ENCODE measurements at places on chromosomes 16 and 17.

GRCh38 chr17:15169676-15170075 is 95.5 kb downstream of the PMP22 start:
- no peaks in the 10 kb centered on the region for H3K4me1 ChIP-seq
- DNase-seq: no peak
- no peak overlapping the region for H3K27ac ChIP-seq
- no peaks in the 10 kb centered on the region for H3K36me3 ChIP-seq
- H3K4me3 ChIP-seq: no peak overlapping the region

- no peaks in the 10 kb centered on the region for H3K36me3 ChIP-seq
- DNase-seq: no peak
- H3K4me3 ChIP-seq: no peak overlapping the region
- no peaks in the 10 kb centered on the region for H3K4me1 ChIP-seq
Measured at GRCh38 chr16:67115639-67116038, 5.9 kb downstream of the PHAF1 start.

- no peak for DNase-seq
- H3K27ac ChIP-seq: no peak overlapping the region
Measured at GRCh38 chr16:77850636-77851333, 62.4 kb downstream of the VAT1L start.

- no peak for DNase-seq
- no peaks in the 10 kb centered on the region for H3K36me3 ChIP-seq
- H3K4me3 ChIP-seq: no peak overlapping the region
- H3K27ac ChIP-seq: no peak overlapping the region
- H3K4me1 ChIP-seq: no peaks in the 10 kb centered on the region
Measured at GRCh38 chr17:76911299-76912017, 43.3 kb downstream of the MGAT5B start.

- H3K27ac ChIP-seq: no peak overlapping the region
- H3K27me3 ChIP-seq: no peaks in the 10 kb centered on the region
- peaks cover 27% of the 10 kb centered on the region for H3K4me1 ChIP-seq
- H3K4me3 ChIP-seq: no peak overlapping the region
Measured at GRCh38 chr16:11734025-11734652, 8.5 kb downstream of the TXNDC11 start.

DNA sequence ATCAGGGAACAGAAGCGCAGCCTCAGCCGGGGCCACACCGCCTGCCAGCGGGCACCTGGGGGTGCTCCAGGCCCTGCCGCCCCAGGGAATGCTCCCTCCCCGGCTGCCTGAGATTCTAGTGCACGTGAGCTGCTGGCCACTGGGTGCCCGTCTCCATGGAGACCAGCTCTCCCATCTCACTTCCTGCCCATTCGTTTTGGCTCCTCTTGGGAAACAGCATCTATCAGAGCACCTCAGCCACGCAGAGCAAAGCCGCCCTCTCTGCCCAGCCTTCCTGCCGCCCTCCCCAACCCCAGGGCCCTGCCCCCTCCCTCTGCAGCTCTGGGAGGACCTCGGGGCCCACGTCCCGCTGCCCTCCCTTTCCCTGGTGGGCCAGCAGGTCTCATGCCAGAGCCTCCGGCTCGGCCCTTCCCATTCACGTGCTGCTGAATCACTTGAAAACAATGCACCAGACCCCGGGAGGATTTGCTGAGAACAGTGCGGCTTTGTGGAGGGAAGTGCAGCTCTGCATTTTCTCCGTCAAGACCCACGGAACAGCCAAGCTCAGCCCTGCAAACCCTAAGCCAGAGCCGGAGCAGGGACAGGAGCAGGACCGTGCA is 19.4 kb downstream of the CEP295NL start:
- no peaks in the 10 kb centered on the region for H3K36me3 ChIP-seq
- peak; percentile 60 for DNase-seq
- H3K4me3 ChIP-seq: no peak overlapping the region
- peaks cover 18% of the 10 kb centered on the region for H3K4me1 ChIP-seq

DNA sequence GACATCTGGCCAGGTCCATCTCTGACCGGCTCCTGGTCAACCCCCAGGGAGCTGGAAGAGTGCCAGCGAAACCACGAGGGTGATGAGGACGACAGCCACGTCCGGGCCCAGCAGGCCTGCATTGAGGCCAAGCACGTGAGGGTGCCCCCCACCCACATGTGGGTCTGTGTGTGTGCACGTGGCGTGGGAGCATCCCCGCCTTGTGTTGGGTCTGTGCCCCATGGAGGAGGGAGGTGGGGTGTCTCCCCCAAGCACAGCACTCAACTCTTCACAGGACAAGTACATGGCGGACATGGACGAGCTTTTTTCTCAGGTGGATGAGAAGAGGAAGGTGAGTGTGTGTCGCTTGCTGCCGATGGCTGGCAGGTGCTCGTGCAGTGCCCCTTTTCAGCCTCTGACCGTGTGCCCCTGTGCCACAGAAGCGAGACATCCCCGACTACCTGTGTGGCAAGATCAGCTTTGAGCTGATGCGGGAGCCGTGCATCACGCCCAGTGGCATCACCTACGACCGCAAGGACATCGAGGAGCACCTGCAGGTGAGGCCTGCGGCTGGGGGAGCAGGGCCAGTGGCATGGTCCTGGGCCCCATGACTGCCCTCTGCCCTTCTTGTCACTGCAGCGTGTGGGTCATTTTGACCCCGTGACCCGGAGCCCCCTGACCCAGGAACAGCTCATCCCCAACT is 1.7 kb downstream of the STUB1 start:
- H3K27me3 ChIP-seq: no peaks in the 10 kb centered on the region
- no peak for DNase-seq
- peaks cover 29% of the 10 kb centered on the region for H3K36me3 ChIP-seq

DNA sequence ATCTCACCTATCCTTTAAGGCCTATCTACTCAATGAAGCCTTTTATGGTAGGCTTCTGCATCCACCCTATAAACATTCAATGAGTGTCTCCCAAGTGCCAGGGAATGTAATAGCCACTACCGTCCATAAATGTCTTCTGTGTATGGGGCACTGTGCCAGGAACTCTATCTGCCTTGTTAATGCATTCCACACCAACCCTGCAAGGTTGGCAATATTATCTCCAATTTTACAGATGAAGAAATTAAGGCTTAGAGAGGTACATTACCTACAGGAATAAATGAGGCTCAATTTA is 20.0 kb downstream of the MAP3K14 start:
- H3K4me1 ChIP-seq: peaks cover 43% of the 10 kb centered on the region
- no peak overlapping the region for H3K4me3 ChIP-seq
- no peaks in the 10 kb centered on the region for H3K27me3 ChIP-seq
- H3K27ac ChIP-seq: no peak overlapping the region
- no peak for DNase-seq
- H3K36me3 ChIP-seq: no peaks in the 10 kb centered on the region

GRCh38 chr16:18943414-18943813 is 17.2 kb upstream of the SMG1 start:
- no peak overlapping the region for H3K4me3 ChIP-seq
- no peaks in the 10 kb centered on the region for H3K36me3 ChIP-seq
- no peak overlapping the region for H3K27ac ChIP-seq
- H3K4me1 ChIP-seq: no peaks in the 10 kb centered on the region
- H3K27me3 ChIP-seq: no peaks in the 10 kb centered on the region

DNA sequence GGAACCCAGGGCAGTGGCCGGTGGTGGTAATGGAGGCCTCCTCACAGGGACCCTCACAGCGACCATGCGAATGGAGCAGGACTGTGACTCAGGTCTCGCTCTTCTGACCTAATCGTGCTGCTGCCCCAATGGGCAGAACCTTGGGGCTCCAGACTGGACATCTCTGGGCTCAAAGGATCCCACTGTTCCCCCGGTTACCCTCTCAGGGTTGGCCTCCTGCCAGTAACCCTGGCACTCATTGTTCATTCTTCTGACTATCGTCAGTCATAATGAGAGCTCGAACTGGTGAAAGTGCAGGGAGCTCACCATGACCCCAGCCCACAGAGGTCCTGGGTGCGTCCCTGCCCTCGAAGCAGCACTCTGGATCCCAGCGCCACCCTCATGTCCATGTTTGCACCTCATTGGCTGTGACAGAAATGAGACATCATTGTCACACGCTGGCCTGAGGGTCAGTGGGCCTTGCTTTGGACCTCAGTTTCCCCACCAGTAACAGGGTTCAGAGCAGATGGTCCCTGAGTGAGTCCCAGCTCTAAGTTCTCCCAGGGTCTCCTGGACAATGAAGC is 4.0 kb upstream of the NPRL3 start:
- no peaks in the 10 kb centered on the region for H3K27me3 ChIP-seq
- no peak overlapping the region for H3K4me3 ChIP-seq
- no peak overlapping the region for H3K27ac ChIP-seq
- no peaks in the 10 kb centered on the region for H3K4me1 ChIP-seq
- no peak for DNase-seq
